ENCODE measurements at places on chromosomes 1 and 21.
A peak's percentile ranks its signal among the peaks of the same experiment; 100 is the strongest.

- DNase-seq, result no peak
These were observed 14.9 kb downstream of the SLC1A7 start for GRCh38 chr1:53127546-53127945.

DNA sequence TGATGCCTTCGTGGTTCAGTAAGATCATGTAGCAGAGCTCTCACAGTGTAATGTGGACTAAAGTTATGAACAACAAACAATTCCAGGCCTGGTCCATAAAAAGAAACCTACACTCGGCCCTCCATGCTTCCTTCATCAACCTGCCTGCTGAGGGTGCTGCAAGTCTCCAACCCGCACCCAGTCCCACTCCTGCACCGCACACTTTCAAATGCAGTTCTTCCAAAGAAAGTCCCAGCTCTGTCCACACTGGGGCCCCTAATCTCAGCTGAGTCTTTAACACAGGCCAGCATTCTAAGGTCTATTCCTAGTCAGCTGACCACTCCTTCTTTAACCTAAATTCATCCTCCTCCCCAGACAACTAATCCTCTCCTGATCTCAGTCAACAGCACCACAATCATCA is 71.5 kb upstream of the NR5A2 start:
- no peak for DNase-seq

DNA sequence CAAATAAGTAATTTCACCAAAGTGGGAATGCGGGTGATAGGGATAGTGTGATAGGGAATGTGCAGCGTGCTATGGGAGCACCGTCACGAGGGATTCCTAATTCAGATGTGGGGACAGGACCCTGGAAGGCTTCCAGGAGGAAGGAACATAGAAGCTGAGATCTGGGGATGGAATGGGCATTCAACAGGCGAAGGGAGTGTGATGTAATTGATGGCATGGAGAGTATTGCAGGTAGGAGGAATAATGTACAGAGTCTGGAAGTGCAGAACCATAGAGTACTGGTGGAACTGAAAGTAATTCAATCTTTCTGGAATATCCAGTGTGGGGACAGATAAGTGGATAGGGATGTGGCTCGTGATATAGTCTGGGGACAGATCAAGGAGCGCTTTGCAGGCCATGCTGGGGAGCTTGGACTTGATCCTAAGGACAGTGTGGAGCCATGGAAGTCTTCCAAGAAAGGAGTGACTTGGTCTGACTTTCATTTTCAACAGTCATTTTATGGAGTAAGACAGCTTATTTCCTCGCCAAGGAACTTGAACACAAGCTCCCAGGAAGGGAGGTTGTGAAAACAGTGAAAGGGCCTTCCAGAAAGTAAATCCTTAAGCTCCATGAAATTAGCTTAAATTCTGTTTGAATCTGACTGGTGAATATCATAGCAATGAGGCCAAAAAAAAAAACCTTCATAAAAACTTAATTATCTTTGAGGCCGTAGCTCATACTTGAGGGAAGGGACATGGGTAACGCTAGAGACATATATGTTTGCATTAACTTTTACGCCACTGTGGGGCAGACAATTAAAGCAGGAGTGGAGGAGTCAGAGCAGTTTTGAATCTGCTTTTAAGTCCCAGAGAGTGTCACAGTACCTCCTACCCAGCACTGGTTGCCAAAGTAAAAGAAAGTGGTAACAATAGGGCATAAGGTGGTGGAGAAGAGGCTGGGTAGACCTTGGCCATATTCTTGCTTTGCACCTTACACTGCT is 55.8 kb downstream of the ROR1 start:
- no peak for DNase-seq

DNA sequence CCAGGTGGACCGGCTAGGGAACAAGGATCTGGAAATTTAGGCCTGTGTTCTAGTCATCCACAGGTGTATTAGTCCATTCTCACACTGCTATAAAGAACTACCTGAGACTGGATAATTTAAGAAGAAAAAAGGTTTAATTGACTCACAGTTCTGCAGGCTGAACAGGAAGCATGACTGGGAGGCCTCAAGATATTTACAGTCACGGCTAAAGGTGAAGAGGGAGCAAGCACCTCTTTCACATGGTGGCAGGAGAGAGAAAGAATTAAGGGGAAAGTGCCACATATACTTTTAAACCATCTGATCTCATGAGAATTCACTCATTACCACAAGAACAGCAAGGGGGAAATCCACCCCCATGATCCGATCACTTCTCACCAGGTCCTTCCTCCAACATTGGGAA is 174.7 kb upstream of the C1orf105 start:
- DNase-seq, result no peak

- no peak for DNase-seq
These were observed 224.9 kb upstream of the FGGY start for GRCh38 chr1:59071876-59072582.

DNA sequence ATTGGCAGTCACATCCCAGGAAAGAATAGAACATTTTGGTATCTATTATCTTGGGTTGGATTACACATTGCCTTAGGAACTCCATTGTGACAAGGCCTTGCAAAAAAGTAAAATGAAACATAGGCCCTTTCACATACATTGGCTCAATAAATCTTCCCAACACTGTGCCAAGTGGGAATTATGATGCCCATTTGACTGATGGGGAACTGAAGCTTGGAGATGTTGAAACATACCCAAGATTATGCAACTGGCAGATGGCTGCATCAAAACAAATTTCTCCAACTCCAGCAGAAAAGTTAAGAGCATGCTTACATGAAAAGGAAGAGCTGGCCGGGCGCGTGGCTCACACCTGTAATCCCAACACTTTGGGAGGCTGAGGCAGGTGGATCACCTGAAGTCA is 26.9 kb downstream of the PLEKHO1 start:
- no peak for DNase-seq

- no peak for DNase-seq
These were observed 89.6 kb downstream of the AK5 start for GRCh38 chr1:77371396-77371795.

- peak; percentile 77 for DNase-seq
These were observed 5.6 kb upstream of the PLCH2 start for GRCh38 chr1:2470290-2471158.

GRCh38 chr1:206464456-206464964 is 5.8 kb upstream of the IKBKE start:
- DNase-seq, result no peak

GRCh38 chr1:38341694-38342093 is 295.1 kb upstream of the POU3F1 start:
- DNase-seq, result no peak

DNA sequence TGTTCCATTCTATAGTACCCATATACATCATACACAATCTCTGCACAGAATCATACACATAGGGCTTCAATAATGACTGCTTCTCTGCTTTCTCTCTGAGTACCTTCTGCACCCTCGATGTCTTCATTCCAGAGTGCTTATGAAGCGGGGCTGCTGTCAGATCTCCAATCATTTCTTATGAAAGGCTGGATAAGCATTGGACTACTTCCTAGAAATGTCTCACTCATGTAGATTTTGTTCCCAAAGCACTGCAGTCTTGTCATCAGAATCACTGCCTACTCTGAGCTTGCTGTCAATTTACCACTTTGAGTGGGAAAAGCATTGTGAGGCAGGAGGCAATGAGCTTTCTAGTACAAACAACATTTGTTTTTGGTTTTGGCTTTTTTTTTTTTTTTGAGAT is 179.0 kb downstream of the SLC35F3 start:
- no peak for DNase-seq

DNA sequence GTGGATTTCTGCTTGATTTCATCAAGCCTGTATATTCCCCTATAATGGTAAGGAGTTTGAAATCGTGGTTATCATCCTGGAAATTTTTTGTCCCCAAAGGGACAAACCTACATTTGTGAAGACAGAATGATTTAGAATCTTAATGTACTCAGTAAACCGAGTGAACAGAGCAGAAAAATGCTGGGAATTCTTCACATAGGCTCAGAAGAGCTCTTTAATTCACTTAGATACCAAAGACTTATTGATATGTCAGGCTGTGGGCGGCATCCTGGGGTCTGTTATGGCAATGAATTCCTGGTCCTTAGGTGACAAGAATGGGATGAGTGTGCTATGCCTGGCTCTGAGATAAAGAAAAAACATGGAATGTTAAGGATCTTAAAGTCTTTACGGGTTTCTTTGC is 74.9 kb downstream of the ROR1 start:
- no peak for DNase-seq

DNA sequence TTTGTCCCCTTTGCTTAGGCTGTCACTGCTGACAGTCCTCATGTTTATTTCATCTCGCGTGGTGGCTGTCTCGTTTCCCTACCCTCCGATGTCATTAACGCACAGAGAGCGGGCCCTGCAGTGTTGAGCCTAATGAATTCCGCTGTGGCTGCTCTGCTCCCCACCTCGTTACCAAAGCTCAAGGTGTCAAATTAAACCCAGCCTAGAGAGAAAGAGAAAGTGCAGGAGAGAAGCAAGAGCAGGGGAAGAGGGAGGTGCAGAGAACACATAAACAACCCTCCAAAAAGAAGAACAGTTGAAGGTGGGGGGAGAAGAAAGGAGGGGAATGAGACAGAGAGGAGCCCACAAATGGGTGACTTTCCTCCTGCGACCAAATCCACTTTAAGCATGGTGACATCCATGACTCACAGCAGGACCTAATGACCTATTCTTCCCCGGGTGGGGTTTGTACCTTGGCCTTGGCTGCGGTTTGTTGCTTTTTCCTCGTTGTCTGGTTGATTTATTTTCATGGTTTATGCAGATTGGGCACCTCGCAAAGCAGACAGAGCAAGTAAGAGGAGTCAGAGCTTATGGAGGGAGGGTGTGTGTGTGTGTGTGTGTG is 92.5 kb downstream of the PBX1 start:
- no peak for DNase-seq

- no peak for DNase-seq
These were observed 3.9 kb downstream of the MAGI3 start for GRCh38 chr1:113394043-113394862.

- DNase-seq, result no peak
These were observed 659.9 kb downstream of the LTN1 start for GRCh38 chr21:28332796-28333195.

DNA sequence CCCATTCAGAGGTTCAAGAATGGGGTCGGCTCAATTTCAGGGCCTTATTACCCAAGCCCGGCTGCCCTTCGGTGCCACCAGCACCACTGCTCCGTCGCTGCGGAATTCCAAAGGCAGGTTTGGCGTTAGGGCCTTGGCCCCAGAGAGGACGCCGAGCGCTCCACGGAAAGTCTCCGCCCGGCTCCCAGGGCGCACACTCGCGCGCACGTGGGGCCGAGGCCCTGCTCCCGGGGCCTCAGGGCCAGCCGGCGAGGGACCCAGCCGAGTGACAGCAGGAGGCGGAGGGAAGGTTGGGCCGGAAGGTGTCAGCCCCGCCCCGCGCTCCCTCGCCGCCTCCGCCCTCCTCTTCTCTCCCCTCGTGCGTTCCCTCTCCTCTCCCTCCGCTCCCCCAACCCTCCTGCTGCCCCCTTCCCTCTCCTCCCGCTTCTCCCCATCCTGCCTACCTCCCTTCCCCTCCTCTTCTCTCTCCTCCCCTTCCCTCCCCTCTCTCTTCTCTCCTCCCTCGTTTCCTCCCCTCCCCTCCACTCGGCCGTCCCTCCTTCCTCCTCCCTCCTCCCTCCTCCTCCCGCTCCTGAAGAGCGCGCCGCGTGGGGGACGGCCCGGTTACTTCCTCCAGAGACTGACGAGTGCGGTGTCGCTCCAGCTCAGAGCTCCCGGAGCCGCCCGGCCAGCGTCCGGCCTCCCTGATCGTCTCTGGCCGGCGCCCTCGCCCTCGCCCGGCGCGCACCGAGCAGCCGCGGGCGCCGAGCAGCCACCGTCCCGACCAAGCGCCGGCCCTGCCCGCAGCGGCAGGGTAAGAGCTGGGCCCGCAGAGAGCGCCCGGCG is at the start of gene ETS2:
Gene ETS2, plus strand, starts transcription at position 602 of the 825 bp plus-strand sequence. CDS start 4,106 bp downstream, outside the sequence.
- DNase-seq, result peak; percentile 92

DNA sequence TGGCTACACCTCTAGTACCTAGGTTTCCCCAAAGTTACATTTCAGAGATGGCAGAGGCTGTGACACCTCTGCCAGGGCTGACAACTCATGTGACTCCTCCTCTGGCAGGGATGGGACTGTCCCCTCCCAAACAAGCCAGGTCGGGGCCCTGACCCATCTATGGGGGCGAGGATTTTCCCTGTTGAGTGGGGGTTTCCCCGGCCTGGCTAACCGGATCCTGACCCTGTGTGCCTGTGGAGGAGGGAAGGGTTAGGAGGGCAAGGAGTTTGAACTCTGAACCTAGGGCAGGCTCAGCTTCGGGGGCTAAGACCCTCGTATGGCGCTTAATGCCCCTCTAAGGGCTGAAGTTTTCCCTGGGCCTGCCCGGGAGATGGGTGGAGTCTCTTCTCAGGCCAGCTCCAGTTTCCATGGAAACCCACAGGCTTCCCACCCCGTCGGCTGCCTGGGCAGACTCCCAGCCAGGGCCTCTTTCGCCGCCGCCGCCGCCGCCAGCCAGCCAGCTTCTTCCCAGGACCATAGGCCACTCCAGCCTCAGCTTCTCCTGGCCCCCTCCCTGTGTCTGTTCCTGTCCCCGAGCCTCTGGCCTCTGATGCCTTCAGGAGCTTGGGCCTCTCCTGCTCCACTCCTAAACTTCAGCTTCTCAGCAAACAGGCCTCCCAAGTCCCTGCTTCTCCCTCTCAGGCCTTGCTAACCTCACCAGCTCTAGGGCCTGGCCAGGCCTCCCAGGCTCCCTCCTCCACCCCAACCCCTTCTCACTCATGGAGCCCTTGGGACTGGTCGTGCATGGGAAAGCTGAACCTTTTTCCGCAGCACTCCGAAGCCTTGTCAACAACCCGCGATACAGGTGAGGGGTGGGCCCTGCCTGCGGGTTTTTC is at the start of gene BTBD19:
Gene BTBD19, plus strand, starts transcription at position 461 of the 875 bp plus-strand sequence. Its CDS starts 298 bp downstream, at position 759.
- DNase-seq, result no peak

DNA sequence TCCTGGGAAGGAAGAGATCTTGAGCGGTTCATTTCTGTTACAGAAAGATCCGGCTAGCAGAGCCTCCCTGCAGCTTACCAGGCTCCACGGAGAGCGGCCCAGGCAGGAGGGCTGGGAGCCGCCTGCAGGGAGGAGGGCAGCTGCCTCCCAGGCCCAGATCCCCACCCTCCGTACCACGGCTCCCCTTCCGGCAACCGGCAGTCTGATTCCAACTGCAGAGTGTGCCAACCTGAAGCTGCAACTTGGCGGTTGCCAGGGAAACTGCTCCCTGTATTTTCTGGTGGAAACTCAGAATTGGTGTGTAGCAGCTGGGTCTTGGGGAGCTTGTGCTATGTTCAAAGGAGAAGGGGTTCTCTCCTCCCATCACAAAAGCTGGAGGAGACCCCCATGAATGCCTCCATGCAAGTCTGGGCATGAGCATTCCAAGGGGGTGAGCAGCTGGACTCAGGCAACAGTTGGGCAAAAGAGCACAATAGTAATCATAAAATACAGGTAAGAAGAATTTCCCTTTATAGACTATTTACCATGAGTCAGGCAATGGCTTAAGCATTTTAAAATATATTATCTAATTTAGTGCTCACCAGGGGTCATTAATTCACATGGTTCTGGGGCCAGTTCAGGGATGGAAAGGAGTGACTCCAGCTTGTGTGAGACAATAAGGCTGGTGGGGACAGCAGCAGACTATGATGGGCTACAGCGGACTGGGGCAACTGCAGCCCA is 46.1 kb upstream of the KAZN start:
- no peak for DNase-seq

- DNase-seq, result no peak
These were observed 10.7 kb downstream of the EPHB2 start for GRCh38 chr1:22721122-22721873.

Measured in NCI-H2171 treated with DMSO at 0.1 percent for 48 hours (cell line).